ENCODE measurements at places on chromosomes 13 and 19. TPM values are rescaled to one million over a fixed set of nuclear protein-coding genes. Genes with fewer than 3 reads are reported as not detected.

DNA sequence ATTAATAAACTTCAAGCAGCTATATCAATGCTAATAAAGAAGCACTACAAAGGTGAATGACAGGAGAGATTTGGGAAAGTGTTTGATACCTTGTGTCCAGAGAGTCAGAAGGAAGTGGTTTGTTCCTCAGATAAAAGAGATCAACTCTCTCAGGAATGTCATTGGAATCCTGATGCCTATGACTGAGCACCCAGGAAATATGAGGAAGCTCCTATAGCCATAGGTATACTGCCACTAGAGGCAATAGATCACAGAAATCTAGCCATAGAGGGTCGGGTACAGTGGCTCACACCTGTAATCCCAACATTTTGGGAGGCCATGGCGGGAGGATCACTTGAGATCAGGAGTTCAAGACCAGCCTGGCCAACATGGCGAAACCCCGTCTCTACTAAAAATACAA lies 612.6 kb downstream of the DACH1 start:
- no peak for DNase-seq

Gene EBPL
- total RNA-seq: 75.2 TPM

DNA sequence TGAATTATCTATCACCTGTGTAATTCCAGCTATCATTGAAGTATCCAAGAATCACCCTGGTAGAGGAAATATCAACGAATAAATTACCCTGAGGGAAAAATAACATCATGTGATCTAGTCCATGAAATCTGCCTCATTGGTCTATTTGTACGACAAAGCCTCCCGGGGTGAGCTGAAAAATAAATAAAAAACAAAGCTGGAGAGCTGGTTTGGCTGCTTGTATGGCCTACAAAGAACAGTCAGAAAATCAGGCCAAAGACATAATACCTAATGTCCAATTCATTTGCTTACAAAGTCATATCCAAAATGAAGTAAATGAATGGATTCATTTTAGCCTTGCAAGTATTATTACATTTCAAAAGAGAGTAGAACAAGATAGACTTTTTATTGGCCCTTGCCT lies 449.9 kb downstream of the KLF12 start:
- DNase-seq: no peak

Gene PRR22
- total RNA-seq: not detected

Gene TJP3
- total RNA-seq: 0.36 TPM

Gene ERICH6B
- not detected for total RNA-seq

- no peak for DNase-seq
Observed at GRCh38 chr19:49579193-49579592, 1.2 kb downstream of the NOSIP start.

DNA sequence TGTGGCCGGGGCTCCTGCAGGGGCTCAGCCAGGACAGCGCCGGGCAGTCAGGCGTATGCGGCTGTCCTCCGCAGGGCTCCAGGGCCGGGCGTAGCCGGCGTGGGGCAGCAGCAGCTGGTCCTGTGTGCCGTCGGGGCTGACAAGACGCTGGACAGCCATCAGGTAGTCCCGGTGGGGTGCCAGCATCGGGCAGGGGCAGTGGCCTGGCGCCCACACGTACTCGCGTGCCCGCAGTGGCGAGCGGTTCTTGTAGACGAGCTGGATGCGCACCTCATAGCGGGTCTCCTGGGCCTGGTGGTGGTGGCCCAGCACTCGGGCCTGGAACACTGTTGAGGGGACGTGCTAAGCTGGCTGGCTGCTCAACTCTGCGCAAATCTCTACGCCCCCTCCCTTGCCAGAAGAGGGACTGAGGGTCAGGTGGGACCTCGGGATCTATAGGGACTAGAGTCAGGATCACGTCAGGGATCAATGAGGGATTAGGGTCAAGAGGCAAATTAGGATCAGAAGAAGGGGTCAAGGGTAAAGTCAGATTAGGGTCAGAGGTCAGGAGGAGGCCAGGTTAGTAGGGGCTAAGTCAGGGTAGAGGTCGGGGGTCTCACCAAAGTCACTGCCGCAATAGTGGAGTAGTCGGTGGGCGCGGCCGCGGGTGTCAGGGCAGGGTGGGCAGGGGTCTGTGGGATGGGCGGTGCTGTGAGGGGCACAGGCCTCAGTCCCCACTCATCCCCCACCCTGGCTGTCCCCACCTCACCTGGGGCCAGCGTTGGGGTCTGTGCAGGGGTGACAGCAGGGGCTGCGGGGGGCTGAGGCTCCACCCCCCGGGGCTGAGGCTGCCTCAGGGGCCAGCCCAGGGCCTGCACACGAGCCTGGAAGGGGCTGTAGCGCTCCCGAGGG lies 6.6 kb downstream of the ADAMTSL5 start:
- DNase-seq: peak; percentile 65

Gene IGLON5
- total RNA-seq: not detected

GRCh38 chr19:35123573-35123972 lies 8.0 kb downstream of the FXYD3 start:
- DNase-seq: peak; percentile 85

Measured in sigmoid colon (tissue), 7 donors.